Muscle of leg (tissue), 16 donors: ENCODE measurements at places on chromosomes 13 and 19. TPM values are rescaled to one million over a fixed set of nuclear protein-coding genes. Genes with fewer than 3 reads are reported as not detected.

DNA sequence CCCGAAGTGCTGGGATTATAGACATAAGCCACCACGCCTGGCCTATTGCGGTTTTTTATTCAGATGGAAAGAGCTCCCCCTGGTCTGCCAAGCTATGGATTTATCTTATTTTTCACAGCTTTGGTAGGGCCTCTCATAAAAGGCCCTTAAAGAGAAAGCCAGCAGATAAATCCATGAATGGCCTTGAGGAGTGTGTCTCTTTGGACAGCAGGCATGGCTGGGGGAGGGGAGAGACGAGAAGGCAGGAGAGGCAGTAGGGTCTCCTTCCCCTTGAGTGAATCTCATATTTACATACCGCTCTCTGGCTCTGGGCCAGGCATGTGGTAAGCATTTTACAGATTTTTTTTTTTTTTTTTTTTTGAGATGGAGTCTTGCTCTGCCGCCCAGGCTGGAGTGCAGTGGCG, 25.2 kb downstream of the MARK4 start:
- no peak overlapping the region for H3K4me3 ChIP-seq
- H3K36me3 ChIP-seq = peaks cover 66% of the 10 kb centered on the region
- peak; percentile 70 for DNase-seq

The HPN gene
- 0.13 TPM for total RNA-seq

The NTF4 gene
- total RNA-seq = 1.6 TPM

The PDE4C gene
- total RNA-seq = 3.3 TPM

DNA sequence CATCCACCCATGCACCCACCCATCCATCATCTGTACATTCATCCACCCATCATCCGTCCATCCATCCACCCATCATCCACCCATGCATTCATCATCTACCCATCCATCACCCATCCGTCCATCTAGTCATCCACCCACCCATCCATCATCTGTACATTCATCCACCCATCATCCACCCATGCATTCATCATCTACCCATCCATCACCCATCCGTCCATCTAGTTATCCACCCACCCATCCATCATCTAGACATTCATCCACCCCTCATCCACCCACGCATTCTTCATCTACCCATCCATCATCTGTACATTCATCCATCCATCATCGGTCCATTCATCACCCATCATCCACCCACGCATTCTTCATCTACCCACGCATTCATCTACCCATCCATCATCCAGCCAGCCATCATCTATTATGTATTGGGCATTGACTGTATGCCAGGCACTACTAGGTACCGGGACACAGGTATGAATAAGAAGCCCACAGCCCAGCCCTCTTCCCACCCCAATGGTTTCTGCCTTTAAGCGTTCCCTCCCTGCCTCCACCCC, 16.7 kb upstream of the GALP start:
- H3K27me3 ChIP-seq = no peaks in the 10 kb centered on the region
- no peak for DNase-seq
- no peak overlapping the region for H3K4me3 ChIP-seq
- H3K36me3 ChIP-seq = peaks cover 45% of the 10 kb centered on the region

DNA sequence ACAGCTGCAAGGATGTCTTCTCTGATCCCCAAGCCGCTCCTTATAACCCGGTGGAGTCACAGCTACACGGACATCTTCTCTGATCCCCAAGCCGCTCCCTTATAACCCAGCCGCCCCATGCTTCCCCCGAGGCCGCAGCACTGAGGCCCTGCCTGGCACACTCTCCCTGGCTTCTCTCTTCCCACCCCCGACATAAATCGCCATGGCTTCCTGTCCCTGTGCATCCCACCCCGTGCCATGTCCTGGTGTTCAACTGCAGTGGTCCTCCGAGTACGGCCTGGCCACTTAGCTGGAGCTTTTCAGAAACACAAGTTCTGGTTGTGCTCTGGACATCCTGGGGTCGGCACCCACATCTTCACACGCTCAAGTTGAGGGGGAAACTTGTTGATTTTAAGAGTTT, 60.4 kb downstream of the RASA3 start:
- H3K36me3 ChIP-seq = peaks cover 40% of the 10 kb centered on the region
- DNase-seq = no peak
- H3K4me3 ChIP-seq = no peak overlapping the region
- H3K27me3 ChIP-seq = no peaks in the 10 kb centered on the region
- no peak overlapping the region for H3K27ac ChIP-seq
- peaks cover 39% of the 10 kb centered on the region for H3K4me1 ChIP-seq

DNA sequence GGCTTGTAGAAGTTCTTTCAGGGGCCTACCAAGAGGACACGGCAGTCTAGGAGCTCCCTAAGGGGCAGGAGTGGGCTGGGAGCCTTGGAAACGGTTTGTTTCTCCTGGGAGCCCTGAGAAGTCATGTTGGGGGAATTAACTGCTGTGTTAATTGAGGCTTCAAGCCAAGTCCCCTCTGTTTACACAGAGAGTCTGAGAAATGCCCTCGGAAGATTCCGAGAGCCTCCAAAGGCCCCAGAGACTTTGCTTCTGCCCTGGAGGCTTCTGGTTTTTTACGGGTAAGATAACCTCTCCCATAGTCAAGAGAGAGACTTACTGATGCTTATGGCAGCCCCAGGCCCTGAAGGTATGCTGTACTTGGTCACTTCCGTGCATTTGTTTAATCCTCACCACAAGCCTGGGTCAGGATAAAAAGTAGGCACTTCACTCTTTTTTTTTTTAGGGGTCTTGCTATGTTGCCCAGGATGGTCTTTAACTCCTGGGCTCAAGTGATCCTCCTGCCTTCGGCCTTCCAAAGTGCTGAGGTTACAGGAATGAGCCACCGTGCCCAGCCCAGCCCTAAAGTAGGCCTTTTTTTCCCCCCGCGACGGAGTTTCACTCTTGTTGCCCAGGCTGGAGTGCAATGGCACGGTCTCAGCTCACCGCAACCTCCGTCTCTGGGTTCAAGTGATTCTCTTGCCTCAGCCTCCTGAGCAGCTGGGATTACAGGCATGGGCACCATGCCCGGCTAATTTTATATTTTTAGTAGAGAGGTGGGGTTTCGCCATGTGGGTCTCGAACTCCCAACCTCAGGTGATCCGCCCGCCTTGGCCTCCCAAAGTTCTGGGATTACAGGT, 15.2 kb downstream of the IER2 start:
- no peak for DNase-seq
- no peak overlapping the region for H3K4me3 ChIP-seq
- H3K4me1 ChIP-seq = peaks cover 47% of the 10 kb centered on the region
- H3K27me3 ChIP-seq = no peaks in the 10 kb centered on the region
